ENCODE measurements at places on chromosomes 3 and 15. TPM values are rescaled to one million over a fixed set of nuclear protein-coding genes. Genes with fewer than 3 reads are reported as not detected.

Gene RAB6B
- total RNA-seq: 2.0 TPM

Gene CLDN16
- total RNA-seq: not detected

Gene THOC7
- total RNA-seq: 48.6 TPM

Gene ATP13A5
- 0.09 TPM for total RNA-seq

Gene DMXL2
- total RNA-seq: 18.7 TPM

Gene HACD3
- 50.0 TPM for total RNA-seq

Gene CCR8
- not detected for total RNA-seq

Gene CHRNA5
- 0.71 TPM for total RNA-seq

Gene RFTN1
- 16.1 TPM for total RNA-seq

Gene CIP2A
- 11.8 TPM for total RNA-seq

Gene ONECUT1
- not detected for total RNA-seq

Gene MBD4
- 23.2 TPM for total RNA-seq

Gene NISCH
- total RNA-seq: 47.2 TPM

Gene C2CD4A
- under 0.01 TPM for total RNA-seq

Gene FBXL2
- total RNA-seq: 8.9 TPM

Gene SLC24A5
- total RNA-seq: 0.04 TPM

Gene FEZF2
- total RNA-seq: not detected

Gene FILIP1L
- 30.0 TPM for total RNA-seq

Gene CCR4
- total RNA-seq: 0.04 TPM

Gene GCNT3
- total RNA-seq: under 0.01 TPM

Gene ZNF774
- 2.3 TPM for total RNA-seq

Gene CYP11A1
- total RNA-seq: 1.2 TPM

Gene CACNA2D3
- total RNA-seq: 1.4 TPM

Gene AVEN
- 21.5 TPM for total RNA-seq

Gene ITIH1
- total RNA-seq: 0.22 TPM

Gene NMNAT3
- 5.8 TPM for total RNA-seq

Gene PIERCE2
- total RNA-seq: 1.4 TPM

Gene SLC2A2
- total RNA-seq: under 0.01 TPM

Gene PROK2
- total RNA-seq: 0.98 TPM

Gene PLSCR4
- total RNA-seq: 19.4 TPM

Gene AHSG
- 0.75 TPM for total RNA-seq

Gene ARHGAP31
- 10.5 TPM for total RNA-seq

Gene RAB27A
- 5.1 TPM for total RNA-seq

Gene GOLGA8G
- not detected for total RNA-seq

Gene CRYBG3
- 37.2 TPM for total RNA-seq

Gene PRR20G
- not detected for total RNA-seq

Gene CPEB1
- total RNA-seq: 1.3 TPM

Gene GPR87
- total RNA-seq: not detected

Gene CA12
- 2.2 TPM for total RNA-seq

Gene CNTN6
- total RNA-seq: 3.3 TPM

Gene NBEAL2
- 8.4 TPM for total RNA-seq

Gene CYP1A2
- total RNA-seq: not detected

Gene ASB7
- 9.1 TPM for total RNA-seq

Gene FBN1
- 392 TPM for total RNA-seq

Gene VILL
- 7.2 TPM for total RNA-seq

Gene MUC4
- 0.18 TPM for total RNA-seq

Gene C2CD4B
- 4.8 TPM for total RNA-seq

Gene PP2D1
- not detected for total RNA-seq

Gene LAMB2
- total RNA-seq: 445 TPM

Gene PLA2G4B
- total RNA-seq: 7.2 TPM

Gene GOLGA6A
- total RNA-seq: 0.13 TPM

Gene PLA2G4E
- 0.80 TPM for total RNA-seq

Gene GNAI2
- 116 TPM for total RNA-seq

Gene GPR62
- 0.13 TPM for total RNA-seq

Gene CERS3
- total RNA-seq: 0.58 TPM

Gene TMEM158
- total RNA-seq: 0.98 TPM

Gene USP13
- 32.3 TPM for total RNA-seq
